NCI-H226 (cell line): ENCODE measurements at places on chromosomes 7 and 10.
A peak's percentile ranks its signal among the peaks of the same experiment; 100 is the strongest.

DNA sequence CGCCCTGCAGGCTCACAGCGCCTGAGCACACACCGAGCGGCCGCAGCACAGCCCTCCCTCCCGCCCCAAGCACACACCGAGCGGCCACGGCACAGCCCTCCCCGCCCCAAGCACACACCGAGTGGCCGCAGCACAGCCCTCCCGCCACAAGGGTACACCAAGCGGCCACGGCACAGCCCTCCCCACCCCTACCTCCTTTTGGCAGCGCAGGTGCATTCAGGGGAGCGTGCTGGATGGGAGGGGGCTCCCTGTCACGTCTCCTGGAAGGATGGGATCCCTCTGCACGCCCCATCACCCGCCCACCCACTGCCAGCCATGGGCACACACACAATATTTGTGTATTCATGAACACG lies 482.6 kb downstream of the DNAJB6 start:
- no peak for DNase-seq

GRCh38 chr7:47210281-47210854 lies 371.5 kb downstream of the TNS3 start:
- no peak for DNase-seq

- DNase-seq: peak; percentile 91
These were observed 93.4 kb downstream of the AVL9 start for GRCh38 chr7:32588657-32589056.

GRCh38 chr10:131959841-131960240 lies 21.9 kb downstream of the BNIP3 start:
- no peak for DNase-seq

- DNase-seq: no peak
These were observed 1.6 kb downstream of the ZRANB1 start for GRCh38 chr10:124943301-124944092.

DNA sequence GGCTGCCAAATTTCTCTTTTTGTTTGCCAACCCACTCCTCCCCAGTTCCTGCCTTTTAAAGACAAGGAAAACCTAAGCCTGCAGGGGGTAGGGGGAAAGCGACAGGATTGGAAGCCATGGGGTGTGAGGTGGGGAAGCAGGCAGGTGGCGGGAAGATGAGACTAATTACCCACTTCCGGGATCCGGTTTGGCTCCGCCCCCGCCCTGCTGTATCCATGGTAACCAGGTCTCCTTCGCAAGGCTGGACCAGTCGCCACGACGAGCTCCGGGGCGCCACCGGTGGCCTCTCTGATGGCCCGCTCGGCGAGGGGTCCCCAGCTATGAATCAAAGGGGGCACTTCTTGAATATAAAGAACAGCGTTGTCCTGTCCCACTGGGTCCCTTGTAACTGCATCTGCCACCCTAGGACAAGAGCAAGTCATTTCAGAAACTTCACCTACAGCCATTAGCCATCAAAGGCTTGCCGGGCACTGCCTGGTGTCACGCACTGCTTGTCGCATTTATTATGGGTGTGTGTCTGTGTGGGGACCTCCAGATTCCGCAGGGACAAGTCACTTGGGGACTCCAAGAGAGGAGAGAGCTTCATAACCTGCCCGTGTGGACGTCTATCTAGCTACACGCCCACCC lies 55.4 kb upstream of the LMTK2 start:
- DNase-seq: no peak

- no peak for DNase-seq
These were observed 857 bp upstream of the FOXP2 start for GRCh38 chr7:114413761-114414155.

DNA sequence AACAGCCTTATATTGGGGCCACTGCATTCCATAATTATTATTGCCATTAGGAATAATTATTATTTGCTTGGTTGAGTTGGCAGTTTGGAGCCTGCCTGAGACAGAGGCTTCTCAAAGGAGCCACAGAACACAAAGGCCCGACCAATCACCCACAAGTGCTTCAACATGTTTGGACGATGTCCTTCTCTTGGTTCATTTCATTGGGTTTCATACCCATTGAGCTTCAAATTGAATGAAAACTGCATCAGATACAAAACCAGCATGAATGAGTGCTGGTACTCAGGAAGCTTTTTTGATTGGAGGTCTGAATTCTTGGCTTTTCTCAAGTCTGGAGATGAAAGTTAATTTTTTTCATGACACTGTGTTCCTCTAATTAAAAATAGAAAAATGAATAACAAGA lies 168.3 kb downstream of the CREB5 start:
- DNase-seq: no peak

DNA sequence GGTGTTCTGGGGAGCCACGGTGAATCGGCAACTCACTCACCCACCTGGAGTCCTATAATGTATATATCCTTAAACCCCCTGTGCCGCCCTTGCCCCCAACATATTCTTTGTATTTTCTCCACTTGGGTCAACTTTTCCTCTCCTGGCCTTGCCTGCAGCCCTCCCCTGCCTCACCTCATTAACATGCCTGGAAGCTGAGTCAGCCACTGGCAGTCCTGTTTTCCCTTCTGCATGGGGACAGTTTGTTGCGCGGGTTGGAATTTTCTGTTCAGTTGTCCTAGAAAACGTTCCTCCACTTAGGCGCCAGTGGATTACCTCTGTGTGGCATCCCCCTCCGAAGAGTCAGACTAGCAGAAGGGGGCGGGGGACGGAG lies 97.4 kb downstream of the C10orf105 start:
- peak; percentile 24 for DNase-seq

- no peak for DNase-seq
These were observed 31.0 kb downstream of the AMZ1 start for GRCh38 chr7:2719007-2719406.

- no peak for DNase-seq
These were observed 13.2 kb upstream of the FRMPD2 start for GRCh38 chr10:48287417-48288391.

DNA sequence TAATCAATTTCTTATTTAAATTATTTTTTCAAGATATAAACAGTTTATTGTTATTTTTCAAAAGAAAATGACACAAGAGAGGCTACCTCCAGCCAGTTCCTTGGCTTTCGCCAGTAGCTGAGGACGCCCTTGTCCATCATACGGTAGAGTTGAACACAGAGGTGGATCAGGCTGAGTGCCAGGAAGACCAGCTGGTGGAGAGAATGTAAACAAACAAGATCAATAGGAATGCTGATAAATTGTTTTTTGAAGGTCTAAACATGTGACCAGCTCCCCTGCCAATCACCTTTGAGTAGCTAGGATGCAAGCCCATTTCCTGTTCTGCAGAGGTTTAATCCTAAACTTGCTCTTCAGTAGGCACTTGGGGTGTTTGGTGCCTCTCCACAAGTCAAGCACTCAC lies 138.9 kb downstream of the PKD1L1 start:
- no peak for DNase-seq

- no peak for DNase-seq
These were observed 24.5 kb upstream of the SLC25A13 start for GRCh38 chr7:96346293-96346953.
